Heart right ventricle (tissue), 16 donors: ENCODE measurements at places on chromosomes 12 and 14. TPM values are rescaled to one million over a fixed set of nuclear protein-coding genes. Genes with fewer than 3 reads are reported as not detected.

The BEST3 gene
- 0.35 TPM for polyA plus RNA-seq

The TSPAN11 gene
- 0.67 TPM for polyA plus RNA-seq

The TNFAIP2 gene
- 24.6 TPM for polyA plus RNA-seq

The BORCS5 gene
- polyA plus RNA-seq: 2.5 TPM

The SMCO2 gene
- polyA plus RNA-seq: 0.04 TPM

The MED13L gene
- 12.4 TPM for polyA plus RNA-seq

The CEP83 gene
- polyA plus RNA-seq: 4.2 TPM

The PSMA3 gene
- polyA plus RNA-seq: 207 TPM

The TSPAN8 gene
- 0.66 TPM for polyA plus RNA-seq

The SMIM41 gene
- polyA plus RNA-seq: not detected

The SLC24A4 gene
- polyA plus RNA-seq: 0.29 TPM

The IL22 gene
- polyA plus RNA-seq: not detected

The ALDH1L2 gene
- 1.1 TPM for polyA plus RNA-seq

The TMCC3 gene
- 2.6 TPM for polyA plus RNA-seq
